Spleen (tissue), 13 donors: ENCODE measurements at places on chromosomes 12 and 14. TPM values are rescaled to one million over a fixed set of nuclear protein-coding genes. Genes with fewer than 3 reads are reported as not detected.
A peak's percentile ranks its signal among the peaks of the same experiment; 100 is the strongest.

GRCh38 chr14:39419272-39419671 is 13.0 kb downstream of the FBXO33 start:
- H3K27ac ChIP-seq = no peak overlapping the region
- H3K27me3 ChIP-seq = no peaks in the 10 kb centered on the region
- DNase-seq = no peak
- peaks cover 15% of the 10 kb centered on the region for H3K36me3 ChIP-seq
- no peak overlapping the region for H3K4me3 ChIP-seq

The CLEC14A gene
- total RNA-seq = 33.6 TPM

- H3K4me3 ChIP-seq = no peak overlapping the region
- no peaks in the 10 kb centered on the region for H3K27me3 ChIP-seq
- H3K27ac ChIP-seq = no peak overlapping the region
Measured at GRCh38 chr12:39451977-39452376, 9.1 kb upstream of the KIF21A start.

DNA sequence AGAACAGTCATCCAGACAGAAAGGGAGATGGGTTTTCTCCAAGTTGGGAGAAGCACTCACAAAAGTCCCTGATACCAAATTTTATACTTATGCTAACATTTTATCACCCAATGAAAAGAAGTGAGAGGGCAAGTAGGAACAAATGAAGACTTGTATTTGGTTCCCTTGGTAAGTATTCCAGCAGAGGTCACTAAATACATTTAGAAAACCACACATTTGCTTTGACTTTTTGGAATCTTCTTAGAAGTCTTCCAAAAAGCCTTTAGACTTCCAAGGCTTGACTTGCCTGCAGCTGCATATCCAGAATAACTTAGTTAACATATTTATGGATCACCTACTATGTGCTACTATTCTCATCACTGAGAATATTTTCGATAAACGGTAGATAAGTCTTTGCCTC is 3.1 kb upstream of the GYS2 start:
- H3K27me3 ChIP-seq = no peaks in the 10 kb centered on the region
- H3K27ac ChIP-seq = no peak overlapping the region
- DNase-seq = no peak
- H3K4me3 ChIP-seq = no peak overlapping the region
- H3K36me3 ChIP-seq = no peaks in the 10 kb centered on the region
- H3K4me1 ChIP-seq = no peaks in the 10 kb centered on the region

The RDH16 gene
- 3.9 TPM for total RNA-seq

DNA sequence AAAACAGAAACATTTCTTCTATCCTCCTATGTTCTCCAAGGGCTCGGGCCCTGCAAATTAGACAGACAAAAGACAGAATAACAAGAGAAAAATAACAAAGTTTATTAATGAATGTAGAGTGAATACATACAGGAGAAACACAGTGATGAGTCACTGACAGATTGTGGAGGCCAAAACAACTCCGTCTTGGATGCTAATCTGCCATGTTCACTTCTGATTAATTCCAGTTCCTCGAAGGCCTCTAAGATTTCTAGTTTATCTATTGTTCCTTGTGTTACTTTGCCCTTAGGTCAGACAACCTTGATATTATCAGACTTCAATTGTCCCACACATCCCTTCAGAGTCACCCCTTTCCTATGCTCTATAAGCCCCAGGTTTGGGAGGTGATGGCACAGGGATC is 26.8 kb upstream of the NEDD1 start:
- no peaks in the 10 kb centered on the region for H3K27me3 ChIP-seq
- DNase-seq = no peak
- no peaks in the 10 kb centered on the region for H3K36me3 ChIP-seq

DNA sequence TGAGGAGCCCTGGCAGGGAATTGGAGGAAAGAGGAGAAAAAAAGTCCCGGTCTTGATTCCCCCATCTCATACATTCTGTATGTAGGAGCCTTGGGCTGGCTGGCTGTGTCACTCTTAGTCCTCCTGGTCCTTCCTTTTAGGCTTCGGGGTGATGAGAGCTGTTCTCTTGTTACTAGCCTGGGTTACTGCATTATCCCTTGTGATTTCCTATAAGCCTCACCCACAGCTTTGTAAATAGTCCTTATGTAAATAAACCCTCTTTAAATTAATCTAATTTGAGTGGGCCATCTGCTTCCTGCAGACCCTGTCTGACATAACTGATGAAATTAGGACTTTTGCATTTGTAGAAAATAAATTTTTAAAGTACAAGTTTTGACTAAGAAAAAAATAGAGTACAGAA is 19.2 kb downstream of the DNM1L start:
- no peak overlapping the region for H3K4me3 ChIP-seq
- peaks cover 47% of the 10 kb centered on the region for H3K36me3 ChIP-seq
- no peaks in the 10 kb centered on the region for H3K4me1 ChIP-seq
- DNase-seq = no peak
- H3K27me3 ChIP-seq = no peaks in the 10 kb centered on the region
- no peak overlapping the region for H3K27ac ChIP-seq

The MYH7 gene
- not detected for total RNA-seq

The OSBPL8 gene
- 114 TPM for total RNA-seq

- peaks cover 38% of the 10 kb centered on the region for H3K36me3 ChIP-seq
- DNase-seq = no peak
- H3K27ac ChIP-seq = peak overlapping the region; percentile 94
Measured at GRCh38 chr12:56188131-56188777, 1.0 kb downstream of the SMARCC2 start.

The ZDHHC22 gene
- not detected for total RNA-seq
